ENCODE measurements at places on chromosomes 7 and 10.

GRCh38 chr10:3935141-3935540 is 150.1 kb upstream of the KLF6 start:
- DNase-seq, result no peak

DNA sequence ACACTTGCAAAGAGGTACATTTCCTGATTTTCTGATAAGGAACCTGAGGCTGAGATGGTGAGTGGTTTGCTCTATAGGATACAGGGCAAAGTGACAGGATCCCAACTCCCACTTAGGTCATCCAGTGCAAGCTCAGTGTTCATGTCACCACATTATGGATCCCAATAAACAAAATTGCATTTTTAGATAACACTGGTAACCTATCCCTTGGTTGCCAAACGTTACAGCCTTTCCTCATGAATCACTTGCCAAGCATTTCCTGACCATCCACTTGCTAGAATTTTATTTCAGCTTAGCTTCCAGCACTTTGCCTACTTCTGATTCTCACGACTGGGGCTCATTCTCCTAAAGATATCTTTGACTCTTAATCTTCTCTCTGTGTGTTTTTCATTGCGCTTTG is 131.4 kb upstream of the ODAD2 start:
- DNase-seq, result no peak

DNA sequence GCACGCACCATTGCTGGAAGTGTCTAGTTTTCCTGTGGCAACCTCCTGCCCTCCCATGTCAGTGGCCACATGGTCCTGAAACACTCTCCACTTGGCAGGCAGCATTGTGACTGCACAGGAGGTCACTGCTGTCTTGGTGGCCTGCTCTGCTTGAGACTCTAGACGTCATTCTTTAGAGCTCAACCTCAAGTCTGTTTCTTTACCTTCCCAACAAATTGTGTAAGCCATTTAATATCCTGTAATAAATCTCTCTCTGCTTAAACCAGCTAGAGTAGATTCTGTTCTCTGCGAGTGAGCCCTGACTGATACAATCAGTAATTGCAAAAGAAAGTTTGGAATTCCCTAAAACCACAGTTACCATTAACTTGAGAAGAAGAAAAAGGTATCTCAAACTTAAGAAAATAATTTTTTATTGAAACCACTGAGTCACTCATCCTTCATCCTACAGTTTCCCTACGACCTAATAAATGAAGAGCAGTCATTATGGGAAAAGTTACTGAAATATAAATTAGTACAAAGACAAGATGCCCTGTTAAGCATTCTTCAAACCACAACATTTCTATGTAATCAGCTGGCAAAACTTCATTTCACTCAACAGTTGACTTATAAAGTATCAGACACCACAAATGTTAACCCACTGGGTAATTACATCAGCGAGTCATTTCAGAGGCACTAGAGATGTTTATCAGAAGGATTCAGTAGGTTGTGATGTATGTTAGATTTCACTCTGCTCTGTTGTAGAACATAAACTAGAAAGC is 18.0 kb downstream of the SLC25A13 start:
- DNase-seq, result no peak

GRCh38 chr7:88757371-88757770 is 2.1 kb upstream of the ZNF804B start:
- DNase-seq, result no peak

DNA sequence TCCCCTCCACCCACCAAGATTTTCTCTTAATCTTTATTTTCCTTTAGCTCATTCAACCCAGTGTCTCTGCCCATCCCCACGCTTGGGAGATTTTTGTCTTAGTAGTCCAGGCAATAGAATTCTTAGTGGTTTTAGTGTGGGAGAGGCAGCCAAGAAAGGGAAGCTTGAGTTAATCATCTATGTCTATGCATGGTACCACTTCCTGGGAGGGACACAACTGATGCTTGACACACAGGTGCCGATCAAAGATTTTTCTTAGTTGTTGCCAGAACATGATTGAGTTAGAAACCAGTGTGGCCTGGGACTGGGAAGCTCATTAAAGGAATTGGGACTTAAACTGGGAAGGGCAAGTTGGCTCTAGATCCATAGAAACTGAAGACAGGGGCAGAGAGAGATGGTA is 3.1 kb downstream of the STRA8 start:
- no peak for DNase-seq

GRCh38 chr7:156765901-156766656 is 125.5 kb downstream of the RNF32 start:
- DNase-seq, result no peak

DNA sequence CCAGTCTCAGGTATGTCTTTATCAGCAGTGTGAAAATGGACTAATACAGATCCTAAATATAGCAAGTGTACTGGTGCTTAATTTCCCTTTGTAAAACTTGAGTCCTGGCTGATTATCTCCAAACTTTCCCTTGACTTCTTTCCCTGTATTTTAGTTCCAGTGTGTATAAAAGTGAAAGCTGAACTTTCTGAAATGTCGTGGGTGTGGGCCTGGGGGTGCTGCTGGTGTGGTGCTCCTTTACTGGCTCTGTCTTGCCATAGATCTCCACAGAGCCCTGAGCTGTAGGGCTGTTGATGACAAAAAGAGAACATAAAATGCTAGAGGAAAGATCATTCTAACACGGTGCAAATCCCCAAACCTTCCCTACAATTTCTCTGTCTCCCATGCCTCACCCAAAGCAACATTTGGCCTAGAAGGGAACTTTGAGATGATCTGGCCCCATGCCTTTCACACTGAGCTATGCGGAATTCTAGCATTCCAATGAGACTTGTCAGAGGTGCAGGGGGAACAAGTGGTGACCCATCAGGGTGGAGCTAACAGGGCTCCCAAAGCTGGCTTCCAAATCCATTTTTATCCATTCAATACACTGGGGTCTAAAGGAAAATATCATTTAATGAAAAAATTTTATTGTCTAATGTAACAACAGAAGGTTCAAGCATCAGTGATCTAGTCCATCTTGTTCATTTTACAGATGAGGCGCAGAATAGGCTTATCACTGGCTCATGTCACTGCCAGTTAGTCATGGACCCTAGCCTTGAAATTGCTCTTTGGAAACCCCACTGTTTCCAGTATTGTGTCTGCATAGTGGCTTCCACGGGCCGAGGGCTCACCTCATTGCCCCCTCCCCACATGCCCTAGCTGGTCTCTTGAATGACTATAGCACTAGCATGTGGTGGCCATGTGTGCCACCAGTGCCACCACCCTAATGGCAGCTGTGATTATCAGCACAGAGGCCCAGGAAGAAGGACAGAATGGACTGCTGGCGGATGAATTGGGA is 1000.9 kb downstream of the LRMDA start:
- DNase-seq, result no peak

DNA sequence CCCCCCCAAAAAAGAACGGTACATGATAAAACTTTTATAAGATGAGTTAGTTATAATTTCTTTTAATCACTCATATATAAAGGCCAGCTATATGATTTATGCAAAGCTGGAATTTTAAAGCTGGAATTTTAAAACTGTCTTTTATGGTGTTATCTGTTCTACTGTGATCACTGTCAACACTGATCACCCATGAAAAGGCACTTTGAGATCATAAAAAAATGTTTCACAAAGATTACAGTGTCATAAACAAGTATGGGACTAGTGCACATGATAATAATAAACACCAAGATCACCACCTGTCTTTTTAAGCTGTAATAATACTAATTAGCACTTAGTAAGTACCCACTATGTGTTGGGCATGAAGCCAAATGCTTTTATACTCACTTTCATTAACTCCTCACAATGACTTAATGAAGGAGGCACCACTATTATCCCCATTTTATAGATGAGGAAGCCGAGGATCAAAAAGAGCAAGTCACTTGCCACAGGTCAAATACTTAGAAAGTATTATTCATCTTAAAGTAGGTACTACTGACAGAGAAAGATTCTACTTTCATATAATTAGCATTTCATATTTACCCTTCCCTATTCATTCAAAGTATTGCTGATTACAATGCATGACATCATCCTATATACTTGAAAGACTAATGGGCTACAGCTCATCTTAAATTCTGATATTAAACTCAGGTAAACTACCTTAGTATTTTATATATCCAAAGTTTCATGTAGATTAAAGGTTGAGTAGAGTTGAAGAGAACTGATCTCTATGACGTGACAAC is 8.3 kb upstream of the RHOBTB1 start:
- no peak for DNase-seq

DNA sequence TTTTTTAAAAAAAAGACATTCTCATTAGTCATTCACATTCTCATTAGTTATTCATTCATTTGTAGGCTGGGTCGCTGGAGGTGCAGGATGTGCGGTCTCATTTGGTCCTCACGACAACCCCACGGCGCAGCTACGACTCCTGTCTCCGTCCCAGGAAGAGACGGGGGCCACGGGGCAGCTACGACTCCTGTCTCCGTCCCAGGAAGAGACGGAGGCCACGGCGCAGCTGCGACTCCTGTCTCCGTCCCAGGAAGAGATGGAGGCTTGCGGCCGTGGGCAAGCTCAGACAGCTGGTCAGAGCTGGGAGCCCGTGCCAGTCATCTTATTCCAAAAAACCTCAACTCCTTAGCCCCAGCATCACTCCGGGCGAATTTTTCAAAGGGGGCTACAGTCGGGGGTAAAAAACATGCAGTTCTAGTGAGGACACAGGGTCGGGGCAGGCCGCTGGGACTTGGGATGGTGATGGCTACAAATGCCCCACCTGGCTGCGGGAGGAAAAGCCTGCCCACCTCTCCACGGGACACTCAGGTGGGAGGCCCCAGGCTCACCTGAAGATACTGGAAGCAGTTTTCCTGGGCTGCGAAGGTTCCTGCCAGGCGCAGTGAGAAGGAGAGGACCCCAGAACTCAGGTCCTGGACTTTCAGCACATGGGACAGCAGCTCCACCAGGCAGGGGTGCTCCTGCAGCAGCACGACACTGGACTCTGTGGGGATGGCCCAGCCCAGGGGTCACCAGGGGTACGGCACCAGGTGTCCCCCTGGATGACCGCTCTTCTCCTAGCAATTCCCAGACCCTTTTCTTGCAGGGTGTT is 8.3 kb downstream of the BRAT1 start:
- DNase-seq, result no peak

DNA sequence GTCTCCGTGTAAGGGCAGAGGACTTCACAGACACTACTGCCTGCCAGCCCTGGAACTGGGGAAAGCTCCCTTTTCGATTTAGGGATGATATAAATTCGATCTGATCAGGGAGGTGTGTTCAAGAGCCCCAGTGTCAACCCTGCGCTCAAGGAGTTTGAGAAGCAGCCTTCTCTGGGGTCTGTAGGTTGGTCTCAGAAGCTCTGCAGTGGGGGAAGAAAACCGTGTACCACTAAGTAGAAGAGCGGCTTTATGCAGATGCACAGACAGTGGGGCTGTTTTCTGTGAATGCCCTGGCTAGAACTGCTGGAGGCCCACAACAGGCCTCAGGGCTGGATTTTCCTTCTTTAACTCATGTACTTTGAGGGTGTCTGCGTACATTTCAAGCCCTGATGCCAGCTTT is 6.3 kb upstream of the TBX20 start:
- no peak for DNase-seq

DNA sequence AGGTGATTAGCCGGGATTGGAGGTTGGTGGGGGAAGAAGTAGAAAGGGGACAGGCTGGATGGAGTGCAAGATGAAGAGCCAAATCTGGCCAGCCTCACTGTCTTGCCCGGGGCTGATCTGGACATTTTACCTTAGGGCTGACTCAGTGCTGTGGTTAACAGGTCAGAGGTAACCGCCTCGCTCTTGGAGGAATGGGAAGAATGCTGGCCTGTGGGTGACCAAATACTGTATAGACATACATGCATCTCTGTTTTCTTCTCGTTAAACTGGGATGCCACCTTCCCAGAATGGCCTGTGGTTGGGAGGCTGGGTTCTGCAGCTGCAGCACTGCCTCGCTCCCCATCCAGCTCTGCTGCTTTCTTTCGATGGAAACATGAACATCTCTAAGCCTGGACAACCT is 120.0 kb downstream of the SEC23IP start:
- no peak for DNase-seq

DNA sequence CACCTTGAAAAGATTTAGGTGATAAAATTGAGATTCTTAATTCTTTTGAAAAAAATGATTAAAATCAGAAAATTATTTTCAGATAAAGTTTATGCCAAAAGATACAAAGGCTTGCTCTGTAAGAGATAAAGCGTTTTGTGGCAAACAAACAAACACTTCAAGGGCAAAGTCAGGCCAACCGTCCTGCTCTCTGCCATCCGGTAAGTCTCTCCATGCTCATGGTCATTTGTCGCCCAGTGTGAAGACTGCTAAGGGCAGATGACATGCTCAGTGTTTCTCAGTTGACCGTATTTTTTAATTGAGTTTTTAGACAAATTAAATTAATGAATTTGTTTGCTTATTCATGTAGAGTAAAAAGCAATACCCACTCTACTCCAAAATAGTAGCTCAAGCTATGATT is 60.0 kb downstream of the PTPRE start:
- DNase-seq, result no peak

DNA sequence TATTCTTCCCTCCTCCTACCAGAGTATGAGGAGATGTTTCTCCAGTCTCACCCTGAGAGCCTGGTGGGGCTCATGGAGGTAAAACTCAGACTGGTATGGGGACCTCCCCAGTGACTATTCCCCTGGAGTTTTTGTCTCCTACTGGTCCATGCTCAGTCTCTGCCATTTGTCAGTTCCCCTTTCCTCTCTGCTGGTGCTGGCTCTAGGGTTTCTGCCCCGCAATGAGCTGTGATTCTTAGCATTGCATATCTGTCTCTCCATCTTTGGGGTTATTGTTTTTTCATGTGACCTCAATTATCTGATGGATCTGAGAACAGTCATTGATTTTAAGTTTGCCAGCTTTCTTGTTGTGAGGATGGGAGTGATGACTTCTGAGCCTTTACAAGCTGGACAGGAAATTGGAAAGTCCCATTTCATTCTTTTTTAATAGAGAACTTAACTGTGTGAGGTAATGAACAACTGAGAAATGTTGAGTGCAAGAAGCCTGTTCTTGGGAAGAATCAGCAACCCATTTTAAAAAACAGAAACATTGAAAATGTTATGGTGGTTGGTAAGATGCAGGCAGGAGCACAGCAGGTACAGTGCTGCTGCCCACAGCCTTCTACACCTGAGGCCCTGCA is 26.9 kb downstream of the NACAD start:
- DNase-seq, result no peak

GRCh38 chr7:108227366-108227765 is 97.2 kb upstream of the LAMB4 start:
- no peak for DNase-seq

GRCh38 chr10:3452173-3452626 is 279.6 kb upstream of the PITRM1 start:
- no peak for DNase-seq

- DNase-seq, result no peak
Observed at GRCh38 chr10:13483951-13484350, 44.9 kb downstream of the BEND7 start.
